ENCODE measurements at places on chromosomes 13 and 19.

- peak; percentile 73 for DNase-seq
Observed at GRCh38 chr19:35509018-35509652, 4.3 kb downstream of the DMKN start.

- no peak for DNase-seq
Observed at GRCh38 chr13:43805071-43805468, 18.3 kb upstream of the ENOX1 start.

- DNase-seq, result peak; percentile 98
Observed at GRCh38 chr19:10353793-10354391, 14.5 kb upstream of the ICAM3 start.

- no peak for DNase-seq
Observed at GRCh38 chr19:757811-758668, 7.1 kb downstream of the MISP start.

GRCh38 chr13:20702915-20703779 lies at the start of gene IL17D:
IL17D (plus strand) TSS chr13:20703699; CDS start chr13:20704002, 303 bp downstream.
- peak; percentile 48 for DNase-seq

- DNase-seq, result peak; percentile 34
Observed at GRCh38 chr19:46898731-46899130, 37.9 kb downstream of the ARHGAP35 start.
